Neural progenitor cell (in vitro differentiated cells): ENCODE measurements at places on chromosomes 4 and X. TPM values are rescaled to one million over a fixed set of nuclear protein-coding genes. Genes with fewer than 3 reads are reported as not detected.

The SYN1 gene
- total RNA-seq = 0.53 TPM in 1 of 2 replicates, not detected in the other

DNA sequence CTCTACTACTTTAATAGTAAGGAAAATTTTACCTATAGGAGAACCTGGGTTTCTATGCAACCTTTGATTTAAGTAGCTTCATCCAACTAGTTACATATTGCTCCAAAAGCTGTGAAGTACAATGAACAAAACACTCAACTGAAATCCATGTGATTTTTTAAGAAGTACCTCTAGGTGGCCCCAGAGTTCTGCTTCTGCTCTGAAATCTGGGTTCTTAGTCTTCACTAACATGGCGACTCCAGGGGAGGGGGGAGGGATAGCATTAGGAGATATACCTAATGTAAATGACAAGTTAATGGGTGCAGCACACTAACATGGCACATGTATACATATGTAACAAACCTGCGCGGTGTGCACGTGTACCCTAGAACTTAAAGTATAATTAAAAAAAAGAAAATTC is 73.4 kb upstream of the MAGEB2 start:
- H3K27ac ChIP-seq = no peak overlapping the region
- H3K27me3 ChIP-seq = no peaks in the 10 kb centered on the region
- no peak overlapping the region for H3K4me3 ChIP-seq
- H3K36me3 ChIP-seq = no peaks in the 10 kb centered on the region
- DNase-seq = peak; percentile 71

The TCEAL6 gene
- total RNA-seq = not detected in 2 replicates

DNA sequence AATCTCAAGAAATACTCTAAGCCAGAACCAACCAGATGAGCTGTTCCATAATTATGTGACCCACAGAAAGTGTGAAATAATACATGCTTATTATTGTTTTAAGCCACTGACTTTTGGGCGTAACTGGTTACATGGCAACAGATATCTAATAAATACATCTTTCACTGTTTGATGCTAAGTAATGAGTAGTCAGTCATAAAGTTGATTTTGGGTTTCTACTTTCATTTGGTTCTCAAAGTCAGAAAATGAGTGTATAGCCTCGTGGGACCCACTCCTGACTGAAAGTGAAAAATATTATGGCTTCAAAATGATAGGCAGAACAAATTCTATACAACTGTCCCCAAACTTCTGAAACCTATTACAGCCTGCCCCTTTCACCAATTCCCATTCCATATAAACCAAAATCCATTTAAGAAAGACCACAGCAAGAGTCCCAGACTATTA is 88.0 kb upstream of the CBR4 start:
- no peaks in the 10 kb centered on the region for H3K27me3 ChIP-seq
- H3K36me3 ChIP-seq = peaks cover 18% of the 10 kb centered on the region
- DNase-seq = no peak
- no peak overlapping the region for H3K4me3 ChIP-seq

The CPE gene
- 43.6 and 47.4 TPM in 2 replicates for total RNA-seq

DNA sequence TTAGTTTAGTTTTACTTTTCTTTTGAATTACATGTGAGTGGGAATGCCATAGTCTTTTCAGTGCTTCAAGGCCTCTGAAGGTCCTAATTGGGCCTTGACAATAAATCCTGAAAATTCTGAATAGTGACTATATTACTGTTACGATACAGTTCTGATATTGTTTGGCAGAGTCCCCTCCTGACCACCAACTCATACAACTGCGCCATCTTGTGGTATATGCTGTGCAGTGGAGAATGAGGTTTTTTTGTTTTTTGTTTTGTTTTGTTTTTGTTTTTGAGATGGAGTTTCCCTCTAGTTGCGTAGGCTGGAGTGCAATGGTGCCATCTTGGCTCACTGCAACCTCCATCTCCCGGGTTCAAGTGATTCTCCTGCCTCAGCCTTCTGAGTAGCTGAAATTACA is 56.6 kb upstream of the CHRDL1 start:
- no peak overlapping the region for H3K4me3 ChIP-seq
- peak; percentile 40 for DNase-seq
- H3K27me3 ChIP-seq = no peaks in the 10 kb centered on the region
- H3K27ac ChIP-seq = no peak overlapping the region
- H3K4me1 ChIP-seq = no peaks in the 10 kb centered on the region

- H3K27ac ChIP-seq = no peak overlapping the region
- no peak overlapping the region for H3K4me3 ChIP-seq
These were observed 51.9 kb downstream of the UBQLN2 start for GRCh38 chrX:56615282-56615681.

The DMRTC1B gene
- total RNA-seq = 0.34 TPM in 1 of 2 replicates, not detected in the other

The PHKA1 gene
- total RNA-seq = 5.1 and 5.2 TPM in 2 replicates

GRCh38 chrX:24692305-24692704 is 1.4 kb upstream of the POLA1 start:
- H3K4me1 ChIP-seq = peaks cover 37% of the 10 kb centered on the region
- H3K27me3 ChIP-seq = no peaks in the 10 kb centered on the region
- H3K4me3 ChIP-seq = peak overlapping the region; percentile 42

GRCh38 chrX:55057675-55058249 is 17.1 kb upstream of the PAGE2B start:
- H3K36me3 ChIP-seq = no peaks in the 10 kb centered on the region
- no peak overlapping the region for H3K27ac ChIP-seq
- peak; percentile 26 for DNase-seq
- no peaks in the 10 kb centered on the region for H3K4me1 ChIP-seq
- peaks cover 5% of the 10 kb centered on the region for H3K27me3 ChIP-seq

The FGF2 gene
- total RNA-seq = 27.7 and 43.8 TPM in 2 replicates

DNA sequence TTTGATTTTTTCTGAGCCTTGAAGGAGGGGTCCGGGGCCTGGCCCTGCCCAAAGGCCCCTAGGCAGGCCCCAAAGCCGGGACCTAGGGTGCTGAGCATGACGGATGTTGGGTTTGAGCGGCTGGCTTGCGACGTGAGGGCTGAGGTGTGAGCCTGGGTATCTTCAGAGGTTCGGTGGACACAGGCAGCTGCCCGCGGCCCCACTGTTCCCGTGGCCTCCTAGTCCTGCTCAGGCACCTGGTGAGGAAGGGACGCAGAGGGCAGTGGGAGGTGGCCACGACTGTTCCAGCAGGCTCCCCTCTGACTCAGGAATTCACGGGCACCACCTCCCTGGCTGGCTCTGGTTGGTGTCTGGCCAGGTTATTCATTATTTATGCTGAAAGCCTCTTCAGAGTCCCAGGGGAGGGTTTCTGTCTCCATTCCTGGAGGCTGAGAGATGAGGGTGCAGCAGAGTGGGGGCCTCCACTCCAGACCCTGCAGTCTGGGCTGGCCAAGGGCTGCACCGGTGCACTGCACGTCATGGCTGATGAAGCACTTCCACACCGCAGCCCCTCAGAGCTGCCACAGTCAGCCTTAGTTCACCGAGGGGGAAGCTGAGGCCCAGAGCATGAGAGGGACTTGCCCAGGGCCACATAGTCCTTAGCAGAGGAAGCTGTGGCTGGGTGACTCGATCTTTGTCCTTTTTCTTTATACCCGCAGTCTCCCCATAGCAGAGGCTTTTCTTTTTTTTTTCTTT is 2.2 kb downstream of the MSANTD1 start:
- H3K27ac ChIP-seq = no peak overlapping the region
- H3K27me3 ChIP-seq = no peaks in the 10 kb centered on the region
- no peaks in the 10 kb centered on the region for H3K4me1 ChIP-seq
- no peaks in the 10 kb centered on the region for H3K36me3 ChIP-seq
- no peak overlapping the region for H3K4me3 ChIP-seq

The VCX3A gene
- 1.0 TPM in 1 of 2 replicates, not detected in the other for total RNA-seq

GRCh38 chr4:89023140-89023539 is 33.8 kb downstream of the FAM13A start:
- H3K4me3 ChIP-seq = no peak overlapping the region
- no peaks in the 10 kb centered on the region for H3K4me1 ChIP-seq
- H3K36me3 ChIP-seq = peaks cover 6% of the 10 kb centered on the region
- no peaks in the 10 kb centered on the region for H3K27me3 ChIP-seq
- no peak for DNase-seq

The CD40LG gene
- not detected in 2 replicates for total RNA-seq

DNA sequence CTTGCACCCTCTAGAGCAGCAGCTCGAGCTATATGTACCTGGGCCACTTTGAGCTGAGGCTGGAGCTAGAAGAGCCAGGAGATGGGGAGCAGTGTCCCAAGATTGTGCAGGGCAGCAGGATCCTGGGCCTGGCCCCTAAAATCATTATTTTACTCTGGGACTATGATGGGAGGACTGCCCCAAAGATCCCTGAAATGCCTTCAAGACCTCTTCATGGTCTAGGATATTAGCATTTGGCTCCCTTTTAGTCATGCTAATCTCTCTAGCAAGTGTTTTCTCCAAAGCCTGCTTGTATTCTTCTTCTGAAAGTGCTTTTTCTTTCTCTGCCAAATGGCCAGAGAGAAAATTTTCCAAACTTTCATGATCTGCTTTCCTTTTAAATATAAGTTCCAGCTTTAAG is 211.6 kb downstream of the PARM1 start:
- DNase-seq = no peak
- no peaks in the 10 kb centered on the region for H3K4me1 ChIP-seq
- no peaks in the 10 kb centered on the region for H3K27me3 ChIP-seq
- no peaks in the 10 kb centered on the region for H3K36me3 ChIP-seq

DNA sequence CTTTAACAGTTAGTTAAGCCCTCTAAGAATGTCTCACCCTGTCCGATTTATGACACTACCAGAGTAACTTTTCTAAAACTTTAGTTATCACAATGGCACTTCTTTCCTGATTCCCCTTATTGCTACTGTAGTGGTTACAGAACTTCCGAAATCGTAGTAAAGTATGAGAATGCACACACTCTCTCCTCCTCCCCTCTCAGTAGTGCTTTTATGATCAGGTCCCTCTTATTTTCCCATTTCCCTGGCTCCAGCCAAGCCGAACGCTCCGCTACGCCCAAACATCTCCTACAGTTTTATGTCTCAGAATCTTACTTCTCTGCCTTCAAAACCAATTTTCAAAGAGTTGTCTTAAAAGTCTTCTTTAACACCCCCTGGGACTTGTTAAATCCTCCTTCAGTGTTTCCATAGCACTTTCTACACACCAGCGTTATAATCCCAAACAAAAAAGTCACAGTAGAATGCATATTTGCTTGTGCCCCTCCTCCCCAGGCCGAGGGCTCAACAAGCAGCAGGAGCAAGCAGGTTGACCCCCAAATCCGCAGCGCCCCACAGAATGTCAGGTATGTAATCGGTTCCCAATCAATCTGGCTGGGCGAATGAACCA is 671 bp downstream of the HPF1 start:
- peak overlapping the region; percentile 84 for H3K27ac ChIP-seq
- no peak for DNase-seq
- H3K4me3 ChIP-seq = peak overlapping the region; percentile 62

DNA sequence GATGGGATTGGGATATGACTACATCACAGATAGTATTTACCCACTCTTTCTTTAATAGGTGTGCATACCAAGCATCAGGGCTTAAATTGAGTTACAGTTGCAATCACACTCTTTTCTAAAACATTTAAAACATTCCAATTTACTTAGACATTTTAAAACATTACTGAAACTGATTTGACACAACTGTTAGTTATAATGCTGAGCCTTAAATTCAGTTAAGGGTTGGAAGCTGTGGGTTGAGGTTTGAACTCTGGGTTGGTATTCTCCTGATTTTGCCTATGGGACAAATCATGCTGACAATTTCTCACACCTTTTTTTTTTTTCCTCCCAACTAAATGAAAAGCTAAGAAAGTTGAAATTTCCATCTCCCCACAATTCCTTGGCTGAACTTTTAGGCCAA is 16.3 kb downstream of the SLIT2 start:
- H3K27ac ChIP-seq = no peak overlapping the region
- H3K4me3 ChIP-seq = no peak overlapping the region
- H3K27me3 ChIP-seq = no peaks in the 10 kb centered on the region
- DNase-seq = no peak
- peaks cover 17% of the 10 kb centered on the region for H3K4me1 ChIP-seq

The FAM149A gene
- 4.6 and 10.4 TPM in 2 replicates for total RNA-seq

- H3K27ac ChIP-seq = no peak overlapping the region
- no peaks in the 10 kb centered on the region for H3K36me3 ChIP-seq
- H3K4me3 ChIP-seq = no peak overlapping the region
- H3K4me1 ChIP-seq = no peaks in the 10 kb centered on the region
- DNase-seq = no peak
These were observed 132.1 kb downstream of the ARHGAP10 start for GRCh38 chr4:147863808-147864472.

The CLGN gene
- 22.7 and 37.8 TPM in 2 replicates for total RNA-seq

The UGT2B10 gene
- not detected in 2 replicates for total RNA-seq

The SOWAHB gene
- total RNA-seq = 0.06 and 0.11 TPM in 2 replicates

GRCh38 chrX:110145854-110146253 is 142.9 kb downstream of the TMEM164 start:
- no peak overlapping the region for H3K27ac ChIP-seq
- H3K4me3 ChIP-seq = no peak overlapping the region
- peaks cover 6% of the 10 kb centered on the region for H3K4me1 ChIP-seq
- no peak for DNase-seq

- no peak overlapping the region for H3K27ac ChIP-seq
- H3K36me3 ChIP-seq = no peaks in the 10 kb centered on the region
- no peaks in the 10 kb centered on the region for H3K4me1 ChIP-seq
- H3K27me3 ChIP-seq = no peaks in the 10 kb centered on the region
These were observed 67.2 kb upstream of the CAMK2D start for GRCh38 chr4:113828702-113829101.

GRCh38 chrX:28120072-28120471 is 138.8 kb upstream of the DCAF8L1 start:
- peaks cover 15% of the 10 kb centered on the region for H3K4me1 ChIP-seq
- H3K36me3 ChIP-seq = no peaks in the 10 kb centered on the region
- DNase-seq = no peak
- no peak overlapping the region for H3K4me3 ChIP-seq
- H3K27me3 ChIP-seq = peaks cover 9% of the 10 kb centered on the region
- H3K27ac ChIP-seq = no peak overlapping the region

DNA sequence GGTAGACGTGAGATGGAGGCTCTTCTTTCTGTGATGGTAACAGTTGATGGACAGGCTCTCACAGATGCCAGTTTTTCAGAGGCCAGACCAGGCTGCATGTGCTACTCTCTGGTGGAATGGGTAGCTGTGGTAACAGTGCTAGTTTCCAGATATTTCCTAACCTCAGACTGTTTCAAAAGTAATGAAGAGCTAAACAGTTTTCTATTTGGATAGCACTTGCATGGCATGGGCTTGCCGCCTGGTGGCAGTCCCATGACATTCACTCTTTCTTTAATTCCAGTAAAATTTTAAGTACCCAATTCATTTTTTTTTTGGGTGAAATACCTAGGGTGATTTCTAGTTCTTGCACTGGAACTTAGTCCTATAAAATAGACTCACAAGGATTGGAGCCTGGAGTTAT is 220.2 kb upstream of the MAD2L1 start:
- no peak for DNase-seq
- no peaks in the 10 kb centered on the region for H3K4me1 ChIP-seq
- H3K27ac ChIP-seq = no peak overlapping the region
